SJSA1 (cell line): ENCODE measurements at places on chromosomes 3 and 15. TPM values are rescaled to one million over a fixed set of nuclear protein-coding genes. Genes with fewer than 3 reads are reported as not detected.

GRCh38 chr3:9732080-9732739, 675 bp downstream of the BRPF1 start:
- DNase-seq, result no peak

DNA sequence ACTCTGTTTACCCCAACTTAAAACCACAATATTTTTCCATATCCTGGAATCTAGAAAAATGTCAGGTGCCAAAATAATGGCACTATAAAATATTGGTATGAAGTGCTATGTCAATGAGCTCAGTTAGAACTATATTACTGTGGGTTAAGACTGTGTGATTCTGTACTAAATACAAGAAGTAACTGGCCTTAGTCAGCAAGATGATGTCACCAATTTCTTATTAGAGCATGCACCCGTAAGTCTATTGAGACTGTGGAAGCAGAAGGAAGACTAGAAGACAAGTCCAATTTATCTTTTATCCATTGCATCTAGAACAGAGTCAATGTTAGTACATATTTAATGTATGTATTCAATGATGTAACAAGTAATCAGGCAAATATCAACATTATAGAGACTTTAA, 25.0 kb downstream of the LRRC58 start:
- no peak for DNase-seq

DNA sequence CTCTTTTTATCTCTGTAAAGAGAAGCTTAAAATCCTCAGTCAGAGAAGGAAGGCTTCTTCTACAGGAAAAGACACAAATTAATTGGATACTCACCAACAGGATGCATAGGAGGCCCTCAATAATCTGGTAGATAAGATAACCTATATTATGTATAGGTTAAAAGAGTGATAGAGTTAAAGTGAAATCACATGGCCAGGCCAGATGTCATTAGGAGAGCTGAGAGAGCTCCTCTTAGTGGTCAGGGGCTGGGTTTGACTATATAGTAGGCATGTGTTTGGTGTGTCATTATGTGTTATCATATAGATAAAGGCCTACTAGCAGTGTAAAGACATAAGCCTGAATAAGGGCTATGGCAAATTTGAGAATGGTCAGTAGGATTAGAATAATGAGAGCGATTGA, 479.3 kb downstream of the EPHA3 start:
- no peak for DNase-seq

GRCh38 chr15:74873756-74874424, 725 bp upstream of the SCAMP2 start:
- DNase-seq, result no peak

GRCh38 chr3:194471863-194472262, 14.9 kb downstream of the ATP13A3 start:
- DNase-seq, result no peak

DNA sequence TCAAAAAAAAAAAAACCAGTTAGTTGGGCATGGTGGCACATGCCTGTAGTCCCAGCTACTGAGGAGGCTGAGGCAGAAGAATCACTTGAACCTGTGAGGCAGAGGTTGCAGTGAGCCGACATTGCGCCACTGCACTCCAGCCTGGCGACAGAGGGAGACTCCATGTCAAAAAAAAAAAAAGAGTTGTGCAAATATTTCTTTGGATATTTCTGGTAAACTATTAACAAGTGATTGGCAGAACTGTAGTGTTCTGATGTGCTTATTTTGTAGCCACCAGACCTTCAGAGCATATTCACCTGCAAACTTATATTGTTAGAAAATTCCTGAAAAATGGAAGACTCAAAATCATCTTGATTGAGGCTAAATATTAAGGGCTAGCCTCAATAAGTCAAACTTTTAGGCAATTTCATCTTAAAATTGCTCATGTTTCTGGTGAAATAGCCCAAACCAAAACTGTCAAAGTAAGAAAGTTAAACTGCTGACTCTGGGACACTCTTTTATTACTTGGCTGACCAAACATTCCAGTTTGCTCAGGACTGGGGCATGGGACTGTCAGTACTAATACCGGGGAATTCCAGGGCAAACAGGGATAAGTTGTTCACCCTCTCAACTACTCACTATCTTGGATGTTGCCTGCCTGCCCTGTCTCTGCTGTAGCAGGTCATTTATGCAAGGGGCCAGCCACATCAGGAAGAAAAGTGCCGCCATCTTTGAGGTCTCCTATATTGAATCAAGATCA, 37.0 kb downstream of the ABHD2 start:
- DNase-seq, result no peak

The FNDC3B gene
- total RNA-seq, result 42.7 and 73.4 TPM in 2 replicates

The HDAC11 gene
- 4.8 and 8.1 TPM in 2 replicates for total RNA-seq

The IMP3 gene
- 85.3 and 101 TPM in 2 replicates for total RNA-seq

The AAGAB gene
- total RNA-seq, result 59.1 and 80.8 TPM in 2 replicates
